ENCODE measurements at places on chromosomes 4 and X.
A peak's percentile ranks its signal among the peaks of the same experiment; 100 is the strongest.

GRCh38 chr4:15336410-15337167 is 91.2 kb upstream of the C1QTNF7 start:
- no peak overlapping the region for H3K27ac ChIP-seq
- peaks cover 12% of the 10 kb centered on the region for H3K36me3 ChIP-seq
- peaks cover 13% of the 10 kb centered on the region for H3K4me1 ChIP-seq

- H3K27me3 ChIP-seq, result no peaks in the 10 kb centered on the region
- H3K27ac ChIP-seq, result no peak overlapping the region
- H3K4me1 ChIP-seq, result no peaks in the 10 kb centered on the region
- DNase-seq, result no peak
- H3K36me3 ChIP-seq, result no peaks in the 10 kb centered on the region
Measured at GRCh38 chr4:32658019-32658418, 1937.8 kb downstream of the PCDH7 start.

DNA sequence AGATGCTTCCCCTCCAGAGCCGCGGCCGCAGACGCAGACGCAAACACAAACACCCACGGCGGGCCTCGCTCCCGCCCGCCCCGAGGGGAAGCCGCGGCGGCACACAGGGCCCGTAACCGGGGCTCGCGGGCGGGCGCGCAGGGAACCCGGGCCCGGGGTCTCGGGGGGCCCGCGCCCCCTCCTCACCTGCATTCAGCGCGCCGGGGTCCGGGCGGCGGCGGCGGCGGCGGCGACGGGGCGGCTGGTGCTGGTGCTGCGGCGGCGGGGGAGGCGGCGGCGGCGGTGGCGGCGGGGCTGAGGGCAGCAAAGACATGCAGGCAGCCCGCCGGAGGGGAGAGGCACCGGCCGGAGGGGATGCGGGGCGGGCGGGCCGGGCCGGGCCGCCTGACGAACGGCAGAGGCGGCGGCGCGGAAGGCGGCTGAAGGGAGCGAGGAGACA is 255 bp upstream of the CNOT6L start:
- peaks cover 30% of the 10 kb centered on the region for H3K4me1 ChIP-seq
- no peak for DNase-seq
- peaks cover 5% of the 10 kb centered on the region for H3K36me3 ChIP-seq
- H3K4me3 ChIP-seq, result peak overlapping the region; percentile 94

DNA sequence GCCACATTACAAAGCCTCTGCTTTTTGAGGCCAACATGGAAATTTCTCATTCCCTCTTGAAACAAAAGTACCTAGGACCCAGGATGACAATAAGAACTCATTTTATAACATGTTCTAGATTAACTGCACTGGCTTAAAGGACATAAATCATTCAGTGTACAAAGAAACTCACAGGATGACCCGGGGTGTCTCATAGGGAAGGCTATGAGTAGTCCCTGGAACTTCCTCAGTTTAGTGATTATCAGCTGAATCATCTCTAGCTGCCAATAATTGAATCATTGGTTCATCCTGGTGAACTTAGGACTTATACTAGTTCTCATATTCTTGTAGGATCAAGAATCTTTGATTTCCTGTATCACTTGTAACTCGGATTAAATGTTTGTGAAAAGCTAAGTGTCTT is 95.8 kb upstream of the WDR1 start:
- H3K27ac ChIP-seq, result no peak overlapping the region
- H3K4me1 ChIP-seq, result no peaks in the 10 kb centered on the region
- no peaks in the 10 kb centered on the region for H3K27me3 ChIP-seq
- H3K36me3 ChIP-seq, result no peaks in the 10 kb centered on the region
- H3K4me3 ChIP-seq, result no peak overlapping the region

GRCh38 chrX:86806786-86807185 is 658.5 kb downstream of the DACH2 start:
- H3K4me3 ChIP-seq, result no peak overlapping the region
- H3K36me3 ChIP-seq, result no peaks in the 10 kb centered on the region
- no peak for DNase-seq
- H3K27me3 ChIP-seq, result no peaks in the 10 kb centered on the region
- H3K27ac ChIP-seq, result no peak overlapping the region
